ENCODE measurements at places on chromosomes 1 and 21. TPM values are rescaled to one million over a fixed set of nuclear protein-coding genes. Genes with fewer than 3 reads are reported as not detected.

Gene RNU1-1
- total RNA-seq = 3,526 TPM

DNA sequence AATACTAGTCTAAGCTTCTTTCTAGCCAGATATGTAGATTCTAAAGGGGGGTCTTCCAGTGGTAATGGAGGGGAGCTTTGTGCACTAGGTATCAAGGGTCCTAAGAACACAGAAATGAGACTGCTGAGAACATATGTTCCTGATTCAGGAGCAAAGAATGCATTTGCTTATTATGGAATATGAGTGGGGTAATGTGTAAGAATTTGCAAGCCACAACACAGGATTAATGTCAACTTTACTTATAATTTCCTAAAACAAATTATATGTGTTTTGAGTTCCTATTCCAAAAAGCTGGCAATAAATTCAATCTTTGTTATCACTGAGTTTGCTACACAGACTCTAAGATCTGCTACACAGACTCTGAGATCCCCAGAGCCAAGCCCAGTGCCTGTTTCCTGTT lies 357.0 kb upstream of the PTBP2 start:
- no peak overlapping the region for H3K27ac ChIP-seq
- no peak for DNase-seq
- no peaks in the 10 kb centered on the region for H3K27me3 ChIP-seq
- H3K36me3 ChIP-seq = no peaks in the 10 kb centered on the region

DNA sequence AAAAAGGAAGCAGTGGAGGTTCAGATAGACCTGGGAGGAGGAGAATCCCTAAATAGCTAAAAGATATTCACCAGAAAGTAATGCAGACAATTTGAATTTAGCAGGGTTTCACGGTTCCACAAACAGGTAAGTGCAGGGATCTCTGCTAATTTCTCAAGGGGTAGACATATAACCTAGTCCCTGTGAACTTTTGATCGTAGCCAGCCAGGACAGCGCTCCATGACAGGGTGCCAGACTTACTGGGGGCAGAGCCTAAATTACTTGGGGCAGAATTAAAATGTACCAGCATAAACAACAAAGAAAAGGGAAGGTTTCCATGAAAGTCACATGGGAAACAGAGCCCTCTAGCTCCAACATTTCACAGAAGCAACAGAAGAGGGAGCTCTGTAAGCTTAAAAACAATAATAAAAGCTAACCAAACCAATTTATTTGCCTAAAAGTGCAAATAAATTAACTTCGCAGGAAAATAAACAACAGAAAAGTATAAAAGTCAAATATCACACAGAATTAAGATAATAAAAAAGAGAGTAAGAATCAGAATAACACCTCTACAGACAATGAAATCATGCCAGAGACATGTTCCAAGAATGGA lies 198.3 kb downstream of the DUSP10 start:
- H3K4me1 ChIP-seq = no peaks in the 10 kb centered on the region
- H3K4me3 ChIP-seq = no peak overlapping the region
- H3K27ac ChIP-seq = no peak overlapping the region
- no peaks in the 10 kb centered on the region for H3K36me3 ChIP-seq
- DNase-seq = no peak

- no peaks in the 10 kb centered on the region for H3K4me1 ChIP-seq
- H3K4me3 ChIP-seq = no peak overlapping the region
- H3K27ac ChIP-seq = no peak overlapping the region
- DNase-seq = no peak
- H3K27me3 ChIP-seq = no peaks in the 10 kb centered on the region
- H3K36me3 ChIP-seq = peaks cover 53% of the 10 kb centered on the region
These were observed 41.9 kb downstream of the OBSCN start for GRCh38 chr1:228249513-228250305.

Gene FMOD
- total RNA-seq = not detected

Gene TRNP1
- 0.24 TPM for total RNA-seq
